ENCODE measurements at places on chromosomes 5 and 9. TPM values are rescaled to one million over a fixed set of nuclear protein-coding genes. Genes with fewer than 3 reads are reported as not detected.

RASGRF2 gene
- polyA plus RNA-seq = 5.0 TPM

IQGAP2 gene
- polyA plus RNA-seq = 57.3 TPM

IFNK gene
- polyA plus RNA-seq = not detected

DNA sequence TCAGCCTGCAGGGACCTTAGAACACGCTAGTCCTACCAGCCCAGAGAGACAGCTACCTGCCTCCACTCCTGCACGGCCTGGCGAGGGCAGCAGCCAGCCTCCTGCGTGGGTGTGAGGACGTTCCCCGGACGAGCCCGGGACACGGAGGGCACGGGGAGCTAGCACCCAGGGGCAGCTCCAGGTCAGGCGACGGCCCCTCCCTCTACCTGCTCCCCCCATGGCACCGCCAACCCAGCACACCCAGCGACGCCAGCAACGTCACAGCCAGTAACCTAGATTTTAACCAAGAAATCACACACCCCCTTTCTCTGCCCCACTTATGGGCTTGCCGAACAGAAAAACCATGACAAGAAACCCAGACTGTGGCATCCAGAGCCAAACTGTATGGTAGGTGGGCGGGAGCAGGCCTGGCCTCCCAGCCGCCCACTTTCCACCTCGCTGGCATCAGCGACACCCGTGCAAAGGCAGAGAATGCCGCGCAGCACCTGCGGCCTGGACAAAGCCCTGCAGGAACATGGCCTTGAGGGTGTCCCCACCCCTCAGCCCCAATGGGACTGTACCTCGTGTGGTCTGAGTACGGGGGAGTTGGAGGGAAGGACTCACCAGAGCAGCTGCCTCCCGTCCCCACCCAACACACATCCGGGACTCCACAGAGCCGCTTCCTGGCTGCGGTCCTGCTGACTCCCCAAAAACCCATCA is 47.9 kb downstream of the NACC2 start:
- no peak for DNase-seq

- no peak for DNase-seq
Observed at GRCh38 chr9:125466411-125466810, 204.8 kb downstream of the GAPVD1 start.

DNA sequence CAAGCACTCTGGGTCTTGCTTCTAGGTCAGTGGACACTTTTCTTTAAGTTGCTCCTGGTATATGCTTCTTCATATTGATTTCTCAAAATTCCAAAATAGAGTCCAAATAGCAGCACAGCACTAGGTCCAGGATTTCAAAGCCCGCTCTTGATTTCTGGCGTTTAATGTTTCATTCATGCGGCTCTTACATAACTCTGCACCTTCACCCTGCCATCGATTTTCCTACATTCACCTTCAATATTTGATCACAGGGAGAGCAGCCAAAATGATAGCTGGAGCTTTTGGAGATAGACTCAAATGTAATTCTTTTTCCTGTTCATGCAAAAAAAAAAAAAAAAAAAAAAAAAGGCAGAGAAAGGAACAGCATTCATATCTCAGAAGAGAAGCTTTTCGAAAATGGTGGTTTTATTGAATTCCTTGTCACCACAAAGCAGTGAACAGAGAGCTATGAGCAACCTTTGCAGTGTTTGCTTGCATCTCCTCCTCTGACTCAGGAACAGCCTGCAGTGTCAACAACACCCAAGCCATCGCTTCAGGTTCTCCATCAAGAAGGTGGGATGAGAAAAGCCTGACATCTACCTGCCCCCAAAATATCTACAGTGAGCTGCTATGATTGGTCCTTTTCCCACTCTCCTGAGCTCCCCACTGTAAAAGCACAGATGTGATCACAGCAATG is 97.8 kb downstream of the MED10 start:
- no peak for DNase-seq

DNA sequence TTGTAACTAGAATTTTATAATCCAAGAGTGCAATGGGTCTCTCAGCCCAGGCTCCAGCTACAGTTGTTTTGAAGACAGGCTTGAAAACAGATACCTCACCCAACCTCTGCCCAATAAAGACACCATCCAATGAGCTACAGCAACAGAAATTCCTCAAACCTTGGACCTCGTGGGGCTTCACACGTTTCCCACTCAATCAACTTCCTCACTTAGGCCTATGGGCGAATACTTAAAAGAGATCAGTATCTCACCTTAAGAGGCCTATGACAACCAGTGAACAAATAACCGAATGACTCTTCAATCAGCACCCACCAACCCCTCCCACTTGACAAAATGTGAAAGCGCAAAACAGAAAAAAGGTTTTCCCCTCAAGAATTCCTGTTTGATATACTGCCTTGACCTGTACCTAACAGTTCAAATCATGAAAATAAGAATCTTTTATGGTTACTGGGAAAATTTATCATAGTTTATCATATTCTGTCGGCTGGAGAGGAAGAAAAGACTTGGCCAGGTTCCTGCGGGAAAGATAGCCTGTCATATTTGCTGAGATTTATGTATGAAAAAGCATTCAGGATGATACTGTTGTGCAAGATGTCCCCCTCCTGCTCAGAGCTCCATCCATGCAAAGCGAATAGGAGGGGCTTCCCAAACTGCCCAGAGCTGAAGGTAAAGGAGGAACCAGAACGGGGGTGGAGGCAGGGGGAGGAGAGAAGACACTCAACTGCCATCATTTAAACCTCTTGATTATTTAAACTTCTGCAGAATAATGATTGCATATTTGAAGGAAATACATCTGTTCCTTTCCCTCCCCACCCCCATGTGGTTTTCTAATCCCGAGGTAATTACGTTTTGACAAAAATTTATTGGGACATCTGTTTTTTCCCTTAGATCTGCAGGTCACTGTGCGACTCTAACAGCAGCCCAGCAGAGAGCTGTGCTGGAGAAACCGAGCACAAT is 256.3 kb downstream of the NFIB start:
- no peak for DNase-seq

- DNase-seq = no peak
Observed at GRCh38 chr5:171525085-171525484, 105.6 kb downstream of the FGF18 start.

DNA sequence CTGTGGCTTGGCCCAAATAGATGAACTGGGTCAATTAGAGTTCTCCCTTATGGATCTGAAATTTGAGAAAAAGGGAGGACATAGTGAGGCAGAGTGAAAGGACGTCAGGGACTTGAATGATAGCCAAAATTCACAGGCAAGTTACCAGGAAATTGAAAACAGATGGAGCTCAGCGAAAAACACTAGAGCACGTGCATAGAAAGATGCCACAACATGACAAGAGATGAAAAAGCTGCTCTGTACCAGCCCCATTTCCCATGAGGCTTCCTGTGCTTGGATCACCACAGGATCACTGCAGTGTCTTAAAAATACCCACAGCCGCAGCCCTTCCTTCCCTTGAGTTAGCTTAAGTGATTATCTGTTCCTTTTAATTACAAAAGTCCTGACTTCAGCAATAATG is 39.0 kb upstream of the HOMER1 start:
- DNase-seq = no peak

DNA sequence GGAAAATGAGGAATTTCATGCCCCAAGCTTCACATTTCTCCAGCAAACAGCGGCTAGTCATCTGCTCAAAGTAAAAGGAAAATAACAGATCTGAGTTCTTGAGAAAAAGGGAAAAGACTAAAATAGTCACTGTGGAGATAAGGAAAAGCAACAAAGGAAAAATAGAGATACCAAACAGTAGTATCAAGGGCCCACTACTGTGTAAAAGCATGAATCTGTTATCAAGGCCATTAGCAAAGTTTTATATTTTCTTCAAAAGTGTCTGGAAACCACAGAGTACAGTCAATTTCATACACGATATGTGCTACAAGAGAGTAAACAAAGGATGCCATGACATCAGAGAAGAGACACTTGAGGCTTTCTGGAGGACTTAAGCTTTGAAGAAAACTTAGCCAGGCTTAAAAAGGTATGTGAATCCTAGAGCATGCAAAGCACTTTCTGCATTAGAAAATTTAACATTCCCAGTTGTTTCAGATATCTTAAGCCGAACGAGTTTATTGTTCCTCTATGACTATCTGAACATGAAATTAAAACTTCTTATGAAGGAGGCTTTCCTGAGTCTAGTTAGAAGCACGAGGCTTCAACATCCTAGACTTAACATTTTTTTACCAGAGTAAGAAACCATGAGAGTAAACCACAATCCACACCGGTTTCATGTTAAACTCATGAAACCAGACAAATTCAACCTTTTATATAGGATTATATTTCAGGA is 1.2 kb downstream of the TTC33 start:
- DNase-seq = no peak

GRCh38 chr5:138953387-138954256 is 78.5 kb upstream of the LRRTM2 start:
- DNase-seq = no peak

DNA sequence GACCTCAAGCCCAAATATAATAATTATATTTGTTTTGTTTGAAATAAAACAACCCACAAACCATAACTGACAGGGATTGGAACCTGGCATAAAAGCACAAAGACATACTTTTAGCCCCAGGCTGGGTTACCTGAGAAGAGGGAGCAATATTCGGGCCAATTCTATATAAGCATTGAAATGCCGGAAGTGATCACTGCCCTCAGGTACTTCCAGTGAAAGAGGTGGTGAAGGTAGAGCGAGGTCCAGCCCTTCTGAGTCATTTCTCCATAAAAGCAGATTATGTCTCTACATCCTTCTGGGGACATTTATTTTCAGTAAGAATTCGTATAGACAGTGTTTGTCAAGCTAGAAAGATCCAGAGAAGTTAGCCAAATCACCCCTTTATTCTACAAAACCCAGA is 59.6 kb downstream of the GCNT4 start:
- DNase-seq = no peak

- DNase-seq = no peak
Observed at GRCh38 chr5:151139646-151140045, 17.9 kb downstream of the ANXA6 start.

GRCh38 chr5:23506329-23507236 is 826 bp upstream of the PRDM9 start:
- DNase-seq = peak; percentile 86

GRCh38 chr5:93794954-93795353 is 53.6 kb upstream of the POU5F2 start:
- no peak for DNase-seq

FAM221B gene
- polyA plus RNA-seq = 0.09 TPM
